ENCODE measurements at places on chromosomes 5 and 9.

DNA sequence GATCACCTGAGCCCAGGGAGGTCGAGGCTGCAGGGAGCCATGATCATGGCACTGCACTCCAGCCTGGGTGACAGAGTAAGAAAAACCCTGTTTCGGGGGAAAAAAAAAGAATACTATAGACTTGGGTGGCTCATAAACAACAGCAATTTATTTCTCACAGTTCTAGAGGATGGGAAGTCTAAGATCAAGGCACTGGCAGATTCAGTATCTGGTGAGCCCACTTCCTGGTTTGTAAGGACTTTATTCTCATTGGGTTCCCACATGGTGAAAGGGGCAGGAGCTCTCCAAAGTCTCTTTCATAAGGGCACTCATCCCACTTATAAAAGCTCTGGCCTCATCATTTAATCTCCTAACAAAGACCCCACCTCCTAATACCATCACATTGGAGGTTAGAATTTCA is 8.7 kb downstream of the HINT1 start:
- DNase-seq = no peak

DNA sequence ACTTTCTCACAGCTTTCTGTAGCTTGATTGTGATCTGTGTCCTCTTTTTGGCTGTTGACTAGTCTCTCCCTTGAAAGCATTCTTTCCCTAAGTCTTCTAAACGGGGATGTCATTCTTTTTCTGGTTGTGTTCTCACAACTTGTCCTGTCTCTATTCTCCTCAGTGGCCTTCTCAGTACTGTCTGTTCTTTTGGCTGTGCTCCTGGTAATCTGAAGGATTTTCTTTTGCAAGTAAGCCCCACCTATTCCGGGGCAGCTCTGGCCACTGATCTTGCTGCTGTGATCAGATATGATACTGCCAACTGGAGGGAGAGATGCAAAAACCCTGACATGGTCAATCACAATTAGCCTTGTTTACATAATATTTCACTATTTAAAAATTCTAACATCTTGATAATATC is 172.2 kb downstream of the CDC42SE2 start:
- no peak for DNase-seq

- no peak for DNase-seq
Observed at GRCh38 chr5:176742246-176743105, 67.9 kb upstream of the UNC5A start.

- DNase-seq = no peak
Observed at GRCh38 chr9:126611193-126611591, 2.5 kb upstream of the LMX1B start.

DNA sequence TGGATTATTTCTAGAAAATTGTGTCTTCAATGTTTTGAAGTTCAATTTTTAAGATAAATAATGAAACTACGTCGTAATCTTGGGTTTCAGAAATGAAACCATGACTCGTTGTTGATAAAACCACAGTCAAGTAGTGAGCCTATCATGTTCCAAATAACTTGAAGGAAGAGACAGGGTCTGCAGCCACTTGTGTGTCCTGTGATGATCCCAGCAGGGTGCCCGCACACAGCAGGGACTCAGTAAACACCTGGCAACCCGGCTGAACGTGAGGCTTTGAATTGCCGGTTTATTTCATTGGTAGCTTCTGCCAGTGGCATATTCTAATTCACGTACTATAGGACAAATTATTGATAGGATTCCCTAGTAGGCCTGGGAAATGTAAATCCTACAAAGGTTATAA is 679.6 kb downstream of the IRX1 start:
- DNase-seq = peak; percentile 55

DNA sequence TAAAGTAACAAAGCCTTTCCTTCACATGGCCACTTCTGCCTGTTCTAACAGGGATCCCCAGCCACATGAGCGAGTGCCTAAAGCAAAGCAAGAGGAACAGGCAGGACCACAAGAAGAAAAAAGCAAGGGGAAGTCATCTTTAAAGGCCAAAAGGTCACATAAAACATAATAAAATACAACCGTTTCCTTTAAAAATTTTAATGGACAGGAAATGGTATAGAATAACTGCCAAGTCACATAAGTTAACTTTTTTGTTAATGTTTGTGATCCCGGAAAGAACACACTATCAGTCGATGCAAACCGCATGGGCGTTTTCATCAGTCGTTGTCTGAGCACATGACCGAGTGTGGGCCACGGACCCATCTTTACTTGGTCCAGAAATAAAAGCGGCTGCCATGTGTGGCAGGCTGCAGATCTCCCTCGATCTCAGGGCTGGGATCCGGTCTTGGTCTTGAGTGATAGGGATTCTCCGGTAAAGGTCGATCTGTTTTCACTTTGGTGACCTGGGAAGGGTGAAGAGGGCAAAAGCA is 15.6 kb downstream of the NDUFA8 start:
- DNase-seq = no peak

DNA sequence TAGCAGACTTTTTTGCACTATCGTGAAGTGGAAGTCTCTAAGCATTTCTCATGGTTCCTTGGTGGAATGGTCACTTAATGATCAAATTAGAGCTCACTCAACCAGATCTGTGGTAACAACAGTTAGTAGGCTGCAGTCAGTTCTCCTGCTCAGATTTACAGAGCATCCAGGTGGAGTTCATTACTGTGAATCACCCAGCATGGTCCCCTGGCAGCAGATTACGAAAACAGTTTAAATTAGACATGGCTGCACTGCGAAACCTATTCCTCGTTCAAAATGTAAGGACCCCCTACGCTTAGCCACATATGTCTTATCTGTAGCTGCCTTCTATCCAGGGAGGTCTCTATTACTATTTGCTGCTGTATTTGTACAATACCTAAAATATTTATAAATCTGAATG is 823.6 kb upstream of the ARRDC3 start:
- no peak for DNase-seq

DNA sequence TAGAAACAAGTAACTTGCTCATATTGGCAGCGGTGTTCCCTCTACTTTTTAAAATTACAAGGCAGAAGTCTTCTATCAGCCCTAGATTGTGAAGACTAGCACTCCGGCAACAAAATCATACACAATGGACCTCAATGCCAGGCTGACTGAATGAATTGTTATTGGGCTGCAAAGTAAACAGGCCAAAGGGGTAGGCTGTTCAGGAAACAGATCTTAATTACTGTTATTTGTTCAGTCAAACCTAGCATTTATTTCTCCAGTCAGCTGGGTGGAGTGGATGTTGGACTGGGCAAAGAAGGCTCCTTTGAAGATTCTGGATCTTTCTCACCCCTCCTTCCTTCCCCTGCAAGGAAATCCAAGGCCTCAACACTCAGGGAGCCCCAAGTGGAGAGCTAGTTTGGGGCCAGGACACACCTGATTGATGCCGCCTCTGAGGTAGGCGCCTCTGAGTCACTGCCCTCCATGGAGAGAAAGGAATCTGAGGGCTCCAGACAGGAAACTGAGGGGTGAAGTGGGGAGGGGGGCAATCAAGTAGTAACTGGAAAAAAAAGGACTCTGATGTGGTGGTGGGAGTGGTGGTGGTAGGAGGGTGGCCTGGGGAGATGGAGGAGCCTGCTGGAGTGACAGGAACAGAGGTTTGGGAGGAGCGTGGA is 35.5 kb downstream of the SERINC5 start:
- peak; percentile 80 for DNase-seq

GRCh38 chr5:18652404-18653215 is 1018.4 kb downstream of the TAF11L14 start:
- DNase-seq = no peak

DNA sequence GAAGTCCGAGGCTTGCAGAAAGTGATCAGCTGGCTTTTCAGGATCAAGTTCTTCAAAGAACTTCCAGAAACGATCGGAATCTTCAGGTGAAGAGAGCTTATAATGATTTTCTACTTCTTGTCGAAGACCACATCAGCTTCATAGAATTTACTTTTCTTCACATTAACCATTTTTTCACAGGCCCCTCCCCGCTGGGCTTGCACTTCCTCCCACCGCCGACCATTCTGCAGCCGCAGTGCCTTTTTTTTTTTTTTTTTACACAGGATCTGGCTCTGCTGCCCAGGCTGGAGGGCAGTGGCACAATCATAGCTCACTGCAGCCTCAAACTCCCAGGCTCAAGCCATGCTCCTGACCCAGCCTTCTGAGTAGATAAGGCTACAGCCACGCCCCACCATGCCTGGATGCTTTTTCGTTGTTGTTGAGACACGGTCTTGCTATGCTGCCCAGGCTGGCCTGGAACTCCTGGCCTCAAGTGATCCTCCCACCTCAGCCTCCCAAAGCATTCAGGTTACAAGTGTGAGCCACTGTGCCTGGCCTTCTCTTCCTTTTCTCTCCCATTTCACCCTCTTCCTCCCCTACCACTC is 15.3 kb upstream of the RNF130 start:
- DNase-seq = no peak

- no peak for DNase-seq
Observed at GRCh38 chr9:82418334-82418733, 429.8 kb downstream of the SPATA31D1 start.

- no peak for DNase-seq
Observed at GRCh38 chr9:126694206-126695081, 80.7 kb downstream of the LMX1B start.

- DNase-seq = peak; percentile 99
Observed at GRCh38 chr5:34854459-34855174, 15.7 kb downstream of the TTC23L start.

GRCh38 chr9:86298873-86299272 is 16.5 kb upstream of the ISCA1 start:
- no peak for DNase-seq

GRCh38 chr5:15431923-15432322 is 68.1 kb upstream of the FBXL7 start:
- no peak for DNase-seq

- no peak for DNase-seq
Observed at GRCh38 chr9:84620338-84620737, 49.2 kb upstream of the NTRK2 start.

GRCh38 chr5:104372796-104373195 is 810.2 kb upstream of the NUDT12 start:
- DNase-seq = no peak

DNA sequence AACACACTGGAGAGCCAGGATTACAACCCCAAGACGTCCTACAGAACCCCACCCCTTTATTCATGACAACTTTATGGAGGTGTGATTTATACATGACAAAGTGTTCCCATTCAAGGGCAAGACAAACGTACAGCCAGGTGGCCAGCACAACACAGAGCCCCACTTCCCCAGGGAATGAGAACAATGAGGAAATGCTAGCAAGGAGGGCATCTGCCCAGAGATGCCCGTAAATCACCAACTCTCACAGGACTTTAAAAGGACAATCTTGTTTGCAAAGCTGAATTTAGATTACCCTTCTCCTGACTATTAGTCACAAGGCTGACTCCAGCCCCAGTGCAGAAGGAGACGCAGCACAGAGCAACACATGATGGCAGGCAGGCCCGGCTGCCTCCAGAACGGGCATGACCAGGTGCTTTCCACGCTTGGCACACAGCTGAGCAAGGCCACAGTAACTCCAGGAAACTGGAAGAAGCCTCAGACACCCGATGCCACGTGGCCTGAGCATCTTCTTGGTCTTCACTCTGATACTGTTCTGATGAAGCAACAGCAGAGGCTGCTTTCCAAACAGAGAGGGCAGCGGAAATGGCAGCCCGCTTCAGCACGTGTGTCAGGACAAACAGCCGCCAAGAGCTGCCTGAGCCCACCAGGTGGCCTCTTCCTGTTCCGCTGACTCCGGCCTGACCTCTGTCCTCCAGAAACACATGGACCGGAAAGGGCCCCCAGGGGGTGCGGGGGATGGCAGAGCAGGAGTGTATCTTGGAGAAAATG is 51.4 kb downstream of the ROR2 start:
- DNase-seq = peak; percentile 2

DNA sequence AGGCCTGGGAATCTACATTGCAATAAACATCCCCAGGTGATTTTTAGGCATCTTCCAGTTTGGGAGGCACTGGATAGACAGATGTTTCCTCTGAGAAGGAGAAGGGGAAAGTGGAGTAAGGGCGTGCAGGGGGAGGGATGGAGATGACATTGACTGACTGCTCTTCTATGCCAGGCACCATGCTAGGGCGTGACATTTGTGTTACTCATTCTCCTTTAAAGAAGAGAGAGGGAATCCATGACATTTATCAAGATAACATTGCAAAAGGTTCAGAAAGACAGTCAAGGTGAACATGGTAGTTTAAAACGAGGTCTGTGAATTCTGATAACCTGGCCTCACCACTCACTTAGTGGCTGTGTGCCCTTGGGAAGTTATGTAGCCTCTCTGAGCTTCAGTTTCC is 35.8 kb downstream of the FGF1 start:
- DNase-seq = no peak

DNA sequence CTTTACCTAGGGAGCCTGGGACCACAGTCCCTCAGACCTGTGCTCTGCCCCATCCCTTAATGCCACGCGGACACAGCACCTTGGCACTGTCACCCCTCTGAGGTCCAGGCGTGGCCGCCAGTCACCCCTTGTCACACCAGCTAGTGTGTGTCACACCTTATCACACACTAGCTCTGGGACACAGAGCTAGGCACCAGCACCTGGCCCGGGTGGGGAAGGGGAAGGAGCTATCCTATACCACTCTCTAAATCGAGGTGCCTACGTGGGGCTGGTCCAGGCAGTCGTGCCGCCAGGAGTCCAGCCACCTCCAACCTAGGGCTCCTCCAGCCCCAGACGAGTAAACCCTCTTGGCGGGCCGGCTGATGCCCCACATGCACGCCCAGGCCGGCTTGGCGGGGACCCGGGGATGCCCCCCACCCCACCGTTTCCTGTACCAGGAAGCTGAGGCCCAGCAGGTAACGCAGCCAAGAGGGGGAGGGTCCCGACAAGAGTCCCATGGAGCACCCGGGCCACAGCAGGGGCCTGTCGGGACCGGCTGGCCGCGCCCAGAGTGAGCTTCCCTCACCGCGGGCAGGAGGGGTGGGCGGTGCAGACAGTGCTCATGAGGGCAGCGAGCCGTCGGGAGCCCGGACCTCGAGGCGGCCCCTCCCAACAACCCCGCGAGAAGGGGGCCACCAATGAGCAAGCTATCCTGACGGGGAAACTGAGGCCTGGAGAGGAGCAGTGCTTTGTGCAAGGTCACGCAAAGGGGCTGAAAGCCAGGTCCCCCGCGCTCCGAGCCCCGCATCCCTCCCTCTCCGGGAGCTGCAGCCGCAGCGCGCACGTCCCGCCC is 550 bp downstream of the CORO2A start:
- DNase-seq = peak; percentile 10

DNA sequence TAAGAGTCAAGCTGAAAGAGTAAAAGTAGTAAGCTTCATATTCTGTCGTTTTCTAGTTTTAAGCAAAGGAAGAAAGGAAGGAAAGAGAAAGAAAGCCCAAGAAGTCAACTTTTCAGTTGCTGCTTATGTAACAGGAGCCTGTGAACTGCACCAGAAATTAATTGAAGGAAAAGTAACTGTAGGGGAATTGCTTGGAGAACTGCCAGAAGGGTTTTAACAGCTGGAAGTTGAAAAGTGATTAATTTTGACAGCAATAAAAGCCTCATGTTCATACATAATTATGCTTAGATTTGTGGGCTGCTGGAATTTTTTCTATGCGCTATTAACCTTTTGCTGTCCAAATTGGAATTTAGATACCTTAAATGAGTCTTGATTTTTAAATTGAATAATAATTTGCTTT is 255.7 kb downstream of the ENC1 start:
- DNase-seq = no peak

GRCh38 chr5:143177263-143177983 is 226.1 kb downstream of the NR3C1 start:
- DNase-seq = no peak
